ENCODE measurements at places on chromosomes 7 and 10.

- no peak for DNase-seq
Observed at GRCh38 chr10:8665322-8665721, 610.8 kb downstream of the GATA3 start.

DNA sequence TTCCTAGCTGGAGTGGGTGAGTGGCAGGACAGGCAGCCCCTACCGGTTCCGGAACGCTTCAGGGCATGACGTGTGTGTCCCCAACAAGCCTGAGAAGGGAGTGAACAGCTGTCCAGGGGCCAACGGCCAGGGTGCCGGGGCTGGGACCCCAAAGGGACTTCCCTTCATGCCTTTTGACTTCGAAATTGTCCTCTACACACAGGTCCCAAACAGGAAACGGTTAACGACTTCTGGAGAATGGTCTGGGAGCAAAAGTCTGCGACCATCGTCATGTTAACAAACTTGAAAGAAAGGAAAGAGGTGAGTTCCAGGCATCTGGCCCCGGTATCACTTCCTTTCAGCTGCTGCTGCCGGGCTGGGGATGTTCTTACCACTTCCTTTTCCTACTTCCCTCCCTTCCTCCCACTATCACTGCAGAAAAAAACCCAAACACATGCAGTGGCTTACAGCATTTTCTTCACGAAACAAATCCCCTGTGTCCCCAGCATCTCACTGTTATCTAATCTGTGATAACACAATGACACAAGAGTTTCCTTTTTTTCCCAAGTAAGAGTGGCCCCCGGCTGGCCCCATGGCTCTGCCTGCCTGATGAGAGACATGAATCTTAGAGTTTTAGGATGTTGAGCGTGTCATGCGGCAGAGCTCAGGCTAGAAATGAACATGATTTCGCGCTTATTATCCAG lies 63.2 kb downstream of the MKI67 start:
- no peak for DNase-seq

GRCh38 chr10:44012921-44013320 lies 364.2 kb upstream of the ZNF32 start:
- no peak for DNase-seq

- no peak for DNase-seq
Observed at GRCh38 chr10:6494936-6495592, 85.0 kb downstream of the PRKCQ start.

DNA sequence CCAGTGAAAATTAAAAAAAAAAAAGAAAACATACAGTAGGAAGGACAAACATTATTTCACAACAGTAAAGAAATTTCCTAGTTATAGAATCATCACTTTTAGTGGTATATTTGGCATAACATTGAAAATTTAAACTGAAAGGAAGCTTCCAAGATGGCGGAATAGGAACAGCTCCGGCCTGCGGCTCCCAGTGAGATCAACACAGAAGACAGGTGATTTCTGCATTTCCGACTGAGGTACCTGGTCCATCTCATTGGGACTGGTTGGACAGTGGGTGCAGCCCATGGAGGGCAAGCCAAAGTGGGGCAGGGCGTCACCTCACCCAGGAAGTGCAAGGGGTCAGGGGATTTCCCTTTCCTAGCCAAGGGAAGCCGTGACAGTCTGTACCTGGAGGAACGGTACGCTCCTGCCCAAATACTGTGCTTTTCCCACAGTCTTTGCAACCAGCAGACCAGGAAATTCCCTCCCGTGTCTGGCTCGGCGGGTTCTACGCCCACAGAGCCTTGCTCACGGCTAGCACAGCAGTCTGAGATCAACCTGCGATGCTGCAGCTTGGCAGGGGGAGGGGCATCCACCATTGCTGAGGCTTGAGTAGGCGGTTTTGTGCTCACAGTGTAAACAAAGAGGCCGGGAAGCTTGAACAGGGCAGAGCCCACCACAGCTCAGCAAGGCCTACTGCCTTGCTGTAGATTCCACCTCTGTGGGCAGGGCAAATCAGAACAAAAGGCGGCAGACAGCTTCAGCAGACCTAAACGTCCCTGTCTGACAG lies 19.4 kb downstream of the PON3 start:
- DNase-seq = no peak

DNA sequence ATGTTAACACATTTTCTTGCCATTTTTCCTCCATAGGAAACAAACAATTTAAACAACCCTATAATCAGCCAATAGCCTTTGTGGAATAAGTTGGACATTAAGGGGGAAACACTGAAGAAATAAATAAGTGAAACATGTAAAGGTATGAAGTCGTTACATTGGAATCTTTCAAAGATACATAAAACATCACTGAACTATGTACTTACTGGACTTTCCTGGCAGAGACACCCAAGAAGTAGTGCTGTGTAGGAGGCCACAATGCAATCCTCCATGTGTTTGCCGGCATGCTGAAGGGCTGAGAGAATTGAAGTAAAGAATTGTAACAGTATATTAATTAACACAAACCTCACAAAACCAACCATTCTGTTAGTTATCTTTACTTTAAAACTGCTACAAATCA lies 76.5 kb upstream of the GRID1 start:
- DNase-seq = no peak

DNA sequence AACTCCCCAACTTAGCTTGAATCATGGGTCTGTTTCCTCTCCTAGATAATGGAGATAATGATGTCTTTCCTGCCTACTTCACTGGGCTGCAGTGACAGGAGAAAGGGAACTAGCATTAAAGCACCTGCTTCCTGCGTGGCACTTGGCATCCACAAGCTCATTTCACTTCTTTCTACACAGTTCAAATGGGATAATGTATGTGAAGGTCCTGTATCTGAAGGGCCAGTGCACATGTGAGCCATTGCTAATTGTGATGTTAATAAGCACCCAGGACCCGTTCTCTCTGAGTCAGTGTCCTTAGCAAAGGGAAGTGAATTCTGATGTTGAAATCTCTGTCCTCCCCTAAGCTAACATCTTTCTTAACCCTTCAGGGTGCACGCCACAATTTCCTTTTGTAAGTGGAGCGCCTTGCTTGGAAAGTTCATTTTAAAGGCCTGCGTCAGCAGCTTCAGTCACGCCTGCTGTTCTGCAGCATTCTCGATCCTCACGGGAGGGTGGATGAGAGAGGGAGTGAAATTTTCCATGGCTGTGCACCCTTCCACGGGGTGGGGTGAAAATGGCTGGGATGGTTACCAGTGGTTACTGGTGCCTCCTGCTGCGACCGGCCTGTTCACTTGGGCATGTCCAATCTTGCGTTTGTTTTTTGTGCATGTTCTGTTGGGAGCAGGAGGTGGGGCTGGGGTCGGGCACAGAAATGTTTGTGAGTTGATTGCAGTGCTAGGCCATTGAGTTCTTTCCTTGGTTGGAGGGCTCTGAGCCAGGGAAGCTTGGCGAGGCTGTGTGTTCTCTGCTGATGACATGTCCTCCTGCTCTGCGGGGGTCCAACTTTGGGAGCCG lies 59.2 kb downstream of the HK1 start:
- no peak for DNase-seq

- peak; percentile 42 for DNase-seq
Observed at GRCh38 chr7:136114966-136115762, 138.0 kb upstream of the MTPN start.

GRCh38 chr7:117183729-117184128 lies 139.1 kb downstream of the WNT2 start:
- no peak for DNase-seq

DNA sequence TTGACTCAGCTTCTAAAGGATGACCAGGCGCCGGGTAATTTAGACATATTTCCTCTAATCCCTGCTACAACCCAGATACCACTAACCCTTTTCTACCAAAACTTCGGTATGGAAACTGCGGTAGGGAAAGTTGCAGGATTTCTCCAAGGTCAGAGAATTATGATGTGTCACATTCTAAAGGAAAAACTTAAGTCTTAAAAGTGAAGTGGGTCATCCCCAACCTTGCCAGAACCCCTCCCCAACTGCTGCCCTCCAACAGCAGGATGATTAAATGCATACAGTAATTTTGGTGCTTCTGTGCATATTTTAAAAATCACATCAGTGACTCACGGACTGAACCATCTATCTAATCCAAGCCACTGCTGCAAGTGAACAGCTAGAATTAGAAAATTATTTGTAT lies 52.7 kb downstream of the GRB10 start:
- no peak for DNase-seq

DNA sequence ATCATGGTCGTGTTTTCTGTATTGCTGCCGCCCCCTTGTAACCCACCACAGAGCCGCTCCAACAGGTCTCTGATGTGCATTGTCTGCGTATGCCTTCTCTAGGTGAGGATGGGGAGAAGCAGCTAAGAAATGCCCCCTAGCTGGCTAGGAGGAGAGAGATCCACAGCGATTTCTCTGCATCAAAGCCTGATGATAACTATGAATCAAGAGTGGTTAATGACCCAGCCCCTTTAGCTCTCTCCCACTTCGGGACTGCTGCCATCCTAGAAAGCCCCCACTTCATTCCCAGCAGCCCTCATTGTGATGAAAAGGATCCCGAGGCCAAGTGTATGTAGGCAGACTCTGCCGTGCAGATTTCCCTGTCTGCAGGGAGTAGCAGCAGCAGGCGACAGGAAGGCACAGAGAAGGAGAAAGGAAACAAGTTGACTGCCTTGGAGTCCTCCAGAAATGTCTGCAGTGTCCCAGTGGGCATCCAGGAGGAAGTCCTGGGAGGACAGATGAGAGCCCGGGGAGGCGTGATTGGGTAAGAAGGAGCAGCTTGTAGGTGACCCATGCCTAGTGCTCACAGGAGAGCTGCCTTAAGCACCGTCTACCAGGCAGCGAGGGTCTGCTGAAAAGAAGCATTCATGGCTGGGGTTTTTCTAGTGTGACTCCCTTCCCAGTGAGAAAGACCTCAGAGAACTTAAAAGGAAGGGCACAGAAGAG lies 2.9 kb downstream of the PLXNA4 start:
- DNase-seq = no peak

DNA sequence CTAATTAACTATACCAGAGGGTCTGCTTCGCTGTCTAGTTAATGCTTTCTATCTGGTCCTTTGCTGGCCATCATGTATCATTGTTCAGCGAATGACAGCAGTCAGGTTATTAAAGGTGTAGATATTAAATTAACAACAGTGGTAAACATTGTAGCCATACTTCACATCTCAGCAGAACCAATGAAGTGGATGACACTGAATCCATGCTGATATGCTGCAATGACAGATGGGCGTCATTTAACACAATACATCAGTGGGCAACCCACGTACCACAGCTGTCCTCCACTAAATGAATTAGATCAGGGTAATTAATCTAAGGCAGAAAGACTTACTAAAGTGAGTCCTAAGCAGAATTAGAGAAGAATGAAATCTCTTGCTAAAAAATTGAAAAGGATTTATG lies 767.2 kb downstream of the NXPH1 start:
- DNase-seq = no peak

Measured in adrenal gland (tissue), 19 donors.